ENCODE measurements at places on chromosomes 4 and X.

DNA sequence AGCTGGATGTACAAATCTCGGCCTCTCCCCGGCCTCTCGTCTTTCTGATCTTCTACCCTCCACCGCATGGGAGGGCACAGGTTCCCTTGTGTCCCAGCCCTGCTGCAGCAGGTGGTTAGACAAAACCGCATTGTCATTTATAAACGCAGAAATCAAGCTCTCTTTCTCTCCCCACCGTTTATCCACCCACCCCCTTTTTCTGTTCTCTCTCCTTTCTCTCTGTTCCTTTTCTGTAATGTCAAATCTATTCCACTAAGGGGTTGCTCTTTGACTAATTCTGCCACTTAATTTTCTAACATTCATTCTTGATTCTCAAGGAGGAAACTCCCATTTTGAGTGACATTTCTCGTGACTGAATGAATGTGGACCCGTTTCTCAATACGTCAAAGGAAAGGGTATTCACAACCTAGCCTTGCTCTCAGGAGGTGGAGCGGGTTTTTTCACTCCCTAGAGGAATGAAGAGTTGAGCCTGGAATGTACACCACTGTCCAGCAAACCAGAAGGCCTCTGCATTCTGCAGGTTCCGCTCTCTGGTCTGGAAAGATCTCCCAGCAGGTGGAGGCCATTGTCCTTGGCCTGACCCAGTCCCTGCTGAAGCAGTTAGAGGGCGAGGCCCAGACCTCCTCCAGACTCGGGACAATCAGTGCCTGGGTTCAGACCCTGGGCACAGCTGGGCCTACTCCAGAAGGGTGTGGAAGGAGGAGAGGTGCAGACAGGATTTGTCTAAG is 70.9 kb upstream of the ENPP6 start:
- no peak for DNase-seq

- DNase-seq = no peak
Observed at GRCh38 chrX:74286950-74287740, 16.8 kb upstream of the ZCCHC13 start.

DNA sequence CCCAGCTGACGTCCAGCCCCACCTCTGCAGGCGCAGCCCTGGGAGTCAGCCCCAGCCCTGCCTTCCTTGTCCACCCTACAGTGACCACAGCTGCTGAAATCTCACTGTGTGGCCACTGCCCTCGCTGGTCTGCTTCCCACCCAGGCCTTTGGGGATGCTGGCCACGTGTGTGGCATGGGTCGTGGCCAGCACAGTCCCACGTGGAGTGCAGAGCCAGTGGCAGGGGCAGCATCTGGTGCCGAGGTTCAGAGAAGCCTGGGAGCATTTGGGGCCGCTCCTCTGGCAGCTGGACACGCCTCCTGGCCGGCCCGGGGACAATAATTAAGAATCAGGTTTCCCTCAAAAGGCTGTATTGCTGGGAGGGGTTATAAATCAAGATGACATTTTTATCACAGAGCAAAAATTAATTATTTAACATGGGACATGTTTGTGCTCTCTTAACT is 92.1 kb downstream of the HMX1 start:
- no peak for DNase-seq

DNA sequence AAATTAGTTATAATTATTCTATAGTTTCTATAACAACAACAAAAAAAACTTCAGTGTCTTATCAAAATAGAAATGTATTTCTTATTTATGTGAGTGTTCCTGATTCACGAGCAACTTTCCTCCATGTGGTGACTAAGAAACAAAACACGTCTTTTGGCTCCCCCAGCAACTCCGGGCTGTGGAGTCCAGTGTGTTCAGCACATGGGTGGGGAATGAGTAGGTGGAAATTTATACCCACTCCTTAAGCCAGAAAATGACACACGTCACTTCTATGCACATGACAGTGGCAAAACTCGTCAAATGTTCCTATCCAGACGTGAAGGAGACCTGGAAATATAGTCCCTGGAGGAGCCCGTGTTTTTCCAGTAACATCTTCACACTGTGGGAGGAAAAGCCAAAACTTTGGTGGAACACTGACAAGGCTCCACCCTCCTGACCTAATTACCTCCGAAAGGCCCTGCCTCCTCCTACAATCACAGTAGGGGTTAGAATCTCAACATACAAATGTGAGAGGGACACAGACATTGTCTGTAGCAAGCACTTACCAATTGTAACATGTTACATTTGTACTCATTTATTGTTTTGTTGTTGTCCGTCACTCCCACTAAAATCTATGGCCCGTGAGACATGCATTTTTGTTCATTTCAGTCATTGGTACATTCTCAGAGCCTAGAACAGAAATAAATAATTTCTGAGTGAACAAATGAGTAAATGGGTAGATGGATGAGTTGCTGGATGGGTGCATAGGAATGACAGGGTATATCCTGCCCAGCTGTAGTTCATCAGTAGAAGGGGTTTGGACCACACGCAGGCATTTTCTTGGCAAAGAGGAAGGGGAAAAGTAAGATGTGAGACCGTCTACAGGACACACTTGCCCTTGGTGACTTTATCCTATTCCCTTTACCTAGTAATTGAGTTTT is 605.8 kb upstream of the TENM3 start:
- no peak for DNase-seq

- DNase-seq = no peak
Observed at GRCh38 chr4:52098618-52099017, 47.5 kb downstream of the SPATA18 start.

- no peak for DNase-seq
Observed at GRCh38 chrX:20499763-20500162, 233.1 kb upstream of the RPS6KA3 start.

DNA sequence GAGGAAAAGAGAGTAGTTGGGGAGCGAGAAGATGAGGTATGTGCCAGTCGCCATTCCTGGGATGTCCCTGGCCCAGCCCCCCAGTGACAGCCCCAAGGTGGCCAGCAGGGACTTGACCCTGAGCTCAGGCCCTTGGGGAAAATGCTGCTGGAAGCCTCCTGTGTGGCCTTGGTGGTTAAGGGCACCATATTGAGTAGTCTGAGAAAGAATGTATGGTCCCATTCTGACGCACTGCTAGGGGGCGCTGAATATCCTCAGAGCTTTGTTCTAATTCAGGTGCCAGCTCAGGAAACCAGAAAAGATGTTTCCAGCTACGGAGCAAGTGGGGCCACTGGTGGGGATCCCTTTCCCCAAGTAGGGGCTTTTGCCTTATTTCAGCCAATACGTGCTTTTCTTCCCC is 14.0 kb upstream of the UBA6 start:
- no peak for DNase-seq

DNA sequence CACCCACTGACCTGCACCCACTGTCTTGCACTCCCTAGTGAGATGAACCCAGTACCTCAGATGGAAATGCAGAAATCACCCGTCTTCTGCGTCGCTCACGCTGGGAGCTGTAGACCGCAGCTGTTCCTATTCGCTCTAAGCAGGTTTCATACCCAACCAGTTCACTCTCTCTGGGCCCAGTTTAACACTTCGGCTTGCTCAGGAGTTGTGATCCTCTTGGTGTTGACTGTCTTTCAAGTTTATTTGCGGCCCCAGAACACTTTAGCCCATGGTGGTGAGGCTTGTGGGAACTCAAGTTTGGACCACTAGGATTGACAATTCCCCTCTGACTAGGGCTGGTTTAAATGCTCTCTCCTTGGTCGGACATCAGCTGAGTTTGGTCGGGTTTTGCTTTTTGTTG is 147.0 kb downstream of the DACH2 start:
- DNase-seq = no peak

DNA sequence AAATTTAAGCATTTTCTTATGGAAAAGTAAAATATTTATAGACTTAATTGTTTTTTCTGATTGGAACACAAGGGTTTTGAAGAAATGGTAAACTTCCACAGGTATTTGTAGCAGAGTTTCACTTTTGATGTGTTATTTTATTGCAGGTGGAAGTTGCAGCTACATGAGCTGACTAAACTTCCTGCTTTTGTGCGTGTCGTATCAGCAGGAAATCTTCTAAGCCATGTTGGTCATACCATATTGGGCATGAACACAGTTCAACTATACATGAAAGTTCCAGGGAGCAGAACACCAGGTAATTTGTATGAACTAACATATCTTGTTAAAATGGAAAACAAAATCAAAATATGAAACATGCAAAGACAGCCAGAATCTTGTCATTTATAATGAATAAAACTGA is 117.4 kb downstream of the DIPK2B start:
- DNase-seq = no peak

DNA sequence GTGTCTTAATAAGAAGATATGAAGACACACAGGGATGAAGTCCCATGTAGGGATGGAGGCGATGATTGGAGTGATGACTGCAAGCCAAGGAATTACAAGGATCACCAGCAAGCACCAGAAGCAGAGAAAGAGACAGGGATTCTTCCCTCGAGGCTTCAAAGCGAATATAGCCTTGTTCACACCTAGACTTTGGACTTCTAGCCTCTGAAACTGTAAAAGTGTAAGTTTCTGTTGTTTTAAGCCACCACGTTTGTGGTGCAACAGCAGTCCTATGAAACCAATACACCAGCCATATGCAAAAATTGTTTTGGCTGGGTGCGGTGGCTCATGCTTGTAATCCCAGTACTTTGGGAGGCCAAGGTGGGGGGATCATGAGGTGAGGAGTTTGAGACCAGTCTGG is 9.8 kb upstream of the PDS5A start:
- DNase-seq = no peak

- DNase-seq = no peak
Observed at GRCh38 chr4:17690898-17691297, 76.5 kb downstream of the MED28 start.

DNA sequence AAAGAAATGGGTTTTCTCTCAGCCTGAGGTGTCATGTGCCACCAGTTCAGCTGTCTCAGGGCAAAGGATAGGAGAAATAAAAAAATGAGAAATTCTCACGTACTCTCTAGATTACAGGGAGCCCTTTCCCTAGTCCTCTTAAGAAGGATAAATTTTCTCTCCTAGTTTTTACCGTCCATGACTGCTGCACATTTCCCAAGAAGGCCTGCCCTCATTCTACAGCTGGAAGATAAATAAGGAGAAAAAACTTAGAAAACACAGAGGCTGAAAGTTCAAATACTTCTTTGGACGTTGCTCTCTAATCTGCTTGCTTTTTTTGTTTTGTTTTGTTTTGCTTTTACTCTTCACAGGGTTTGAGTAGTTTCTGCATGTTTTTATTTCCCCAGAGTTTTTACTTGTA is 211.9 kb downstream of the DCAF12L2 start:
- no peak for DNase-seq

DNA sequence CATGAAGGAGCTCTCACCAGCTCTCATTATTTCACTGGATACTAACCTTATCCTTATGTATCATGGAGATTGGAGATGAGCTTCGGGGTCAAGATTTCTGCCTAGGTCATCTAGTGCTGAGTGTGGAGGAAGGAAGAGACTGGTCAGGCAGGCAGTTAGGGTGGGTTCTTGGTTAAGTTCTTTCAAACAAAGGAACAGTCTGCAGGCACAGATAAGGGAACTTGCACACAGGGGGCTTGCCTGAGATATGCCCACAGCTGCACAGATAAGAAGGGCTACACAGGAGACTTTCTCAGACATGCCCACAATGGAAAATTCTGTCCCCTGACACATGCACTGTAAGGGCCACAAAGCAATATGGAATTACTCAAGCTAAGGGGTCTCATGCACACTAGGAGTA is 904.1 kb downstream of the NLGN4X start:
- no peak for DNase-seq

- no peak for DNase-seq
Observed at GRCh38 chr4:102247041-102247440, 98.2 kb downstream of the SLC39A8 start.

DNA sequence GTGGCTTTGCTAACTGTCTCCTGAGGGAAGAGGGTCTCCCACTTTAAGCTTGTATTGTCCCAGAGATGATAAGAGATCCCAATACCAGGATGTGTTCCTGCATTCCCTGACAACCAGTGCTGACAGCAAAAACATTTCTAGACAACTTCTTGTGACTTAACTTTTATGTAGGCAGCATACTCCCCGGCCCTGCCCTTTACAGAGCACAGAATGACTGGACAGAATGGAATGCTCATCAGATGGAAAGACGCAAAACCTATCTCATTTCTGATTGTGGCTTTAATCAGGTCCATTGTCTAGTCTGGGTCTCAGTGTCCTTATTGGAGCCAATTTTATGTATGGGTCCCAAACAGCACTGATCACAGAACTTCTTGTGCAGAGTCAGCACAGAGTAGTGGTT is 18.2 kb upstream of the PLAC1 start:
- DNase-seq = no peak

- no peak for DNase-seq
Observed at GRCh38 chrX:130125091-130125874, 15.0 kb upstream of the ELF4 start.

DNA sequence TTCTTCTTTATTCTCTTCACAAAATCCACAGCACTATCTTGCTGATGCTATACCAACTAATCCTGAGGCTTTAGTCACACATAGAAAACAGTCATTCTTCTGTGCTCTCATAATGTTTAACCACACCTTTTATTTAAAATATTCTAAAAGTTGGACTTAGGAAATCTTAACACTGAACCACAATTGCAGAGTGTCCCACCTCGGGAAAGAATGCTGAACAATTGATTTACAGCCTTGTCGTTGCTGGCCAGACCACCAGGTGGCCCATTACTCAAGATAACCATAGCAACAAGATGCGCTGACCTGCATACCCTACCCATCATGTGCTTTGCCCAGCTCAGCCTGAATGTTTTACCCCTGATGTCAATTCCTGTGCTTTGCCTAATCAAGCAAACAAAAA is 100.8 kb downstream of the ARSJ start:
- DNase-seq = no peak

DNA sequence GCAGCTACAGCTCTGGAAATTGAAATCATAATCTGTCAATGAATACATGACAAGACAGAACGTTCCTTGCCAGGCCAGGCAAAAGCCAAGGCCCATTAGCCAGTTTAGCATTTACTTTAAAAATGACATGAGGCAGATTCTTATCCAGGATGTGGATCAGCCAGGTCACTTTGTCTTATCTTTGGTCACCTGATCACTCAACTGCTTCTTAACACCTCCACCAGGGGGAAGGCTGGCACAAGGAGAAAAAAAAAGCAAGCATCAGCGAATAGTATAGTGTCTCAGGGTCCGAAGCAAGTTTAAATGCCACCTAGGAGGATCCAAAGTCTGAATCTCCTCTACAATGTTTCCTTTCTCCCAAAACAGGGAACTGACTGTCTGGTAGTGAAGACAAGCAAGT is 18.8 kb downstream of the ATP1B4 start:
- no peak for DNase-seq

GRCh38 chrX:153944140-153944799 is at the start of gene RENBP:
RENBP (minus strand) TSS chrX:153944643; CDS start chrX:153944610, 33 bp downstream.
- no peak for DNase-seq

GRCh38 chr4:76206222-76206942 is 7.2 kb downstream of the SCARB2 start:
- DNase-seq = no peak

DNA sequence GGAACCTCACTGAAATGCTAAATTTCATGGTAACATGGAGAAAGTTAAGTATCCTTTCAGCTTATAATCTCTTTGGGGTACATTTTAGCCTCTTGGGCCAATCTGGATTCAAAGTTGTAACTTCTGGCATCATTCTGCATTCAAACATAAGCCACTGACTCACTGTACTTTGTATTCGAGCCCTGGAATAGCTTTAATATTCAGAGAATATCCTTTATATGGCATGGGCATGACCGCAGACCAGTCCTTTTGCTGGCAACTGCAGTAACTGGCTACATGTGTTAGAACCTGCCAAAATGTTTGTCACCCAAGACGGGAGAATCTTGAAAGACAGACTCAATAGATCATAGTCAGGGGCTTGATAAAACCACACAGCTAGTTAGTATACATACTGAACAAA is 3.3 kb downstream of the GASK1B start:
- no peak for DNase-seq

GRCh38 chr4:7985891-7986441 is 46.3 kb upstream of the AFAP1 start:
- DNase-seq = no peak
